ENCODE measurements at places on chromosomes 3 and 15. TPM values are rescaled to one million over a fixed set of nuclear protein-coding genes. Genes with fewer than 3 reads are reported as not detected.

CASR gene
- 0.02 TPM for total RNA-seq

NGLY1 gene
- total RNA-seq: 76.3 TPM

ADAMTS9 gene
- not detected for total RNA-seq

MAGEL2 gene
- not detected for total RNA-seq

ZNF385D gene
- 0.03 TPM for total RNA-seq

DNA sequence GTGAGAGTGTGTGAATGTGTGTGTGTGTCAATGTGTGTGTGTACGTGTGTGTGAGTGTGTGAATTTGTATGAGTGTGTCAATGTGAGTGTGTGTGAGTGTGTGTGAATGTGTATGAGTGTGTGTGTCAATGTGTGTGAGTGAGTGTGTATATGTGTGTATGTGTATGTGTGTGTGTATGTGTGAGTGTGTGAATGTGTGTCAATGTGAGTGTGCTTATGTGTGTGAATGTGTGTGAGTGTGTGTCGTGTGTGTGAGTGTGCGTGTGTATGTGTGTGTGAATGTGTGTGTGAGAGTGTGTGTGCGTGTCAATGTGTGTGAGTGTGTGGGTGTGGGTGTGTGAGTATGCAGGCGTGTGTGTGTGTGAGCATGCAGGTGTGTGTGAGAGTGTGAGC, 93.5 kb upstream of the ALDH1A3 start:
- no peaks in the 10 kb centered on the region for H3K27me3 ChIP-seq
- H3K27ac ChIP-seq: no peak overlapping the region
- no peaks in the 10 kb centered on the region for H3K4me1 ChIP-seq
- no peaks in the 10 kb centered on the region for H3K36me3 ChIP-seq

DNA sequence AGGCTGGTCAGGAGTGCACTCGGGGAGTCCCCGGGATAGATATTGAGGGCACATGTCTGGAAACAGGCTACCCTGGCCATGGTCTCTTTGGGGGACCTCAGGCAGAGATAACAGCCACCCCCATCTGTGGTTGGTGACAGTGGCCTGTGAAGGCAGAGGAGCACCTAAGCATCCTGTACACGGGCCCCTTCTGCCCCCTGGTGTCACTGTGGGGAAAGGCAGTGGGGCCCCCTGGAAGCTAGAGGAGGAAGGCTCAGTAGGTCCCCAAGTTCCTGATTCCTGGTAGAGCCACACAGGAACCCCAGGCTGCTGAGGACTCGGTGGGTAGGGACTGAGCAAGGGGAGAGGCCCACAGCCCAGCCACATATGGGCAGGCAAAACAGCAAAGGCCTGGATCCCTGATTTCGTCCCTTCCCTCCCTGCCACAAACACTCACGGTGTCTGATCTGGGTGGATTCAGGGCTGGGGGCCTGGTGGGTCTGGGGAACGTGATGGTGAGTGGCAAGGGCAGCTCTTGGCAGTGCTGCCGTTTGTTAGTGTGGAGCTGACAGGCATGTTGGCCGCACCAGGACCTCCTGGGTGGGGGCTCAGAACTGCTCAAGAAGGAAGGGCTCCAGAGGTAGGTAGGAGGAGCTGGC, 14.1 kb upstream of the CXCR6 start:
- no peaks in the 10 kb centered on the region for H3K27me3 ChIP-seq
- no peak overlapping the region for H3K27ac ChIP-seq
- no peaks in the 10 kb centered on the region for H3K4me1 ChIP-seq

DNA sequence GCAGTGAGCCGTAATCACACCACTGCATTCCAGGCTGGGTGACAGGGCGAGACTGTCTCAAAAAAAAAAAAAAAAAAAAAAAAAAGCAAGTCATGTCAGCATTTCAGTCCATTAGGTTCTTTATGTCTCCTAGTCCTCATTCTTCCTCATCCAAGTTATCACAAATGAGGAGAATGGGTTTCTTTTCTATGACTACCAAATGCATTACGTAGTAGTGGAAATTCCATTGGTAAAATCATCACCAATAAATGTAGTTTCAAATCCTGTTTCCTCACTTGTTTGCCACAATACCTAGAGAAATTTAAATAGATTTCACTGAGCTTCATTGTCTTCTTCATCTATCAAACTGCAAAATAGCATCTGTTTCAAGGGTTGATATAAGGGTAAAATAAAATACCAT, 317.6 kb upstream of the MME start:
- no peaks in the 10 kb centered on the region for H3K27me3 ChIP-seq
- no peaks in the 10 kb centered on the region for H3K36me3 ChIP-seq
- DNase-seq: no peak
- H3K27ac ChIP-seq: no peak overlapping the region
- no peak overlapping the region for H3K4me3 ChIP-seq

GRCh38 chr3:27345959-27346865, 23.0 kb downstream of the NEK10 start:
- H3K27me3 ChIP-seq: no peaks in the 10 kb centered on the region
- no peaks in the 10 kb centered on the region for H3K4me1 ChIP-seq
- H3K27ac ChIP-seq: no peak overlapping the region
- no peaks in the 10 kb centered on the region for H3K36me3 ChIP-seq
- DNase-seq: no peak

DNA sequence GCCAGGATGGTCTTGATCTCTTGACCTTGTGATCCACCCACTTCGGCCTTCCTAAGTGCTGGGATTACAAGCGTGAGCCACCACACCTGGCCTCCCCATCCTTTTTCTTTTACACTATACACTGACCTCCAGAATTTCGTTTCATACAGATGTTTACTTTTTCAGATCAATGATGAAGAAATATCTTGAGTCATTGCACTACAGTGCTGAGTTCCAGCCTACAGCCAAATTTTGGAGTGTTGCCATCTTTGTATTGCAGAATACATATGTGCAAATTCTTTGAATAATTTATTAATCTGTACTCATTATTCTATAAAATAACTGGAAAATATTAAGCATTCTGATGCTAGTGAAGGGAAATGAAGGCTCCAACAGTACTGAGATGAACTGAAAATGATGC, 12.5 kb downstream of the ZPLD1 start:
- no peak overlapping the region for H3K27ac ChIP-seq
- no peaks in the 10 kb centered on the region for H3K27me3 ChIP-seq
- H3K36me3 ChIP-seq: no peaks in the 10 kb centered on the region
- no peaks in the 10 kb centered on the region for H3K4me1 ChIP-seq

- no peak overlapping the region for H3K27ac ChIP-seq
- no peaks in the 10 kb centered on the region for H3K4me1 ChIP-seq
- H3K27me3 ChIP-seq: no peaks in the 10 kb centered on the region
- no peaks in the 10 kb centered on the region for H3K36me3 ChIP-seq
Measured at GRCh38 chr3:51340989-51341636, 44.0 kb upstream of the MANF start.

DNA sequence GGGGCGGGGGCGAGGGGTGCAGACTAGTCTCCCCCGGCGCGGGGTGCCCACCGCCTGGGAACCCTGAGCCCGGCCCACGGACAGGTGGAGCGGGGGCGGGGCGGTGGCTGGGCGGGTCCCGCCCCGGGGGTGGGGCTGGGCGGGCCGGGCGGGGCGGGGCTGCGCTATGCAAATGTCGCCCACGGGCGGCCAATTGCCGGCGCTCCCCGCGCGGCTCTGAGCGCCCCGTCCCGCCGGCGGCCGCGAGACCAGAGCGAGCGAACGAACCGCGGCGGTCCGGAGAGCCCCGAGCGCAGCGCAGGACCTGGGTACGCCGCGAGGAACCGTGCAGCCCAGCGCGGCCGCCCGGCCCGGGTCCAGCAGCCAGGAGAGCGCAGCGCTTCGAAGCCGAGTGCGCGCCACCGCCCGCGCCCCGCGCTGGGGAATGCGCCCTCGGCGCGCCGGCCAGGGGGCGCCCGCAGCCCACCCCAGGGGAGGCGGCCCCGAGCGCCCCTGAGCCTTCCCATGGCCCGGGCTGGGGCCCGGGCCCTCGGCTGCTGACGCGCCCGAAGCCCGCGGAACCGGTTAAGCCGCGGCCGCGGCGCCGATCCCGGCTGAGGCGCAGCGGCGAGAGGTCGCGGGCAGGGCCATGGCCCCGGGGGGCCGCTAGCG, at the start of gene SEMA3F:
Gene SEMA3F, plus strand, starts transcription at position 485 of the 651 bp plus-strand sequence. CDS start 4,299 bp downstream, outside the sequence.
- H3K27me3 ChIP-seq: peaks cover 13% of the 10 kb centered on the region
- peak; percentile 62 for DNase-seq
- H3K4me1 ChIP-seq: peaks cover 6% of the 10 kb centered on the region

DNA sequence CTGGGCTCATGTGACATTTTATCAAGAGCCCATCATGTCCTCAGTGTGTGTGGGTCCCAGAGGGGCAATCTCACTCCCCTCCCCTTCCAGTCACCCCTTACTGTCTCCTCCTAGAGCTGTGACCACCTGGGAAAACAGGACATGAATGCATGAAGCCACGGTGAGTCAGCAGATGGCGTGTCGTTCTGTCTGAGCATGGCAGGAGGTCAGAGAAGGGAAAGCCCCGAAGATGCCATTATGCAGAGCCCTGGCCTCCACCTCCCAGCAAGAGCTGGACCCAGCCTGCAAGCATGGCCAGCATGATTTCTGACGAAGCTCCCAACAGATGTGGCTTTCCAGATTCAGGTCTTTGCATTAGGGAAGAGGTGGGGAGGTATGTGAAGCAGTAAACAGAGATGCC, 118.5 kb downstream of the TLE3 start:
- H3K4me3 ChIP-seq: no peak overlapping the region
- H3K27me3 ChIP-seq: no peaks in the 10 kb centered on the region
- no peak overlapping the region for H3K27ac ChIP-seq

Data from naive thymus-derived CD4-positive, alpha-beta T cell (primary cell).